ENCODE measurements at places on chromosomes 2 and 18.

- no peak for DNase-seq
These were observed 116.9 kb downstream of the EPHA4 start for GRCh38 chr2:221455214-221455613.

- peak; percentile 90 for DNase-seq
These were observed 13.0 kb upstream of the RALB start for GRCh38 chr2:120239488-120240287.

- no peak for DNase-seq
These were observed 103.7 kb downstream of the CTAGE1 start for GRCh38 chr18:22314001-22314400.

DNA sequence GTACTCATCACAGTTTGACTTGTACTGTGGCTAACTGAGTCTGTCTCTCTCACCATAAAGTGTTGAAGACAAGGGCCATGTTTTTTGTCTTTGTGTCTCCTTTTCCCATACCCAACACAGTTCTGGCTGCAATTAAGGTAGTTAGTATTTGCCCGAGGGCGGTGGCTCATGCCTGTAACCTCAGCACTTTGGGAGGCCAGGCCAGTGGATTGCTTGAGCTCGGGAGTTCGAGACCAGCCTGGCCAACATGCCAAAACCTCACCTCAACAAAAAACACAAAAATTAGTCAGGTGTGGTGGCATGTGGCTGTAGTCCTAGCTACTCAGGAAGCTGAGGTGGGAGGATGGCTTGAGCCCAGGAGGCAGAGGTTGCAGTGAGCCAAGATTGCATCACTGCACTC, 6.9 kb upstream of the KIF3C start:
- DNase-seq: no peak

- DNase-seq: no peak
These were observed 394.2 kb upstream of the ZEB2 start for GRCh38 chr2:144914113-144914512.

GRCh38 chr2:196849895-196850294, 40.7 kb upstream of the C2orf66 start:
- peak; percentile 19 for DNase-seq

- no peak for DNase-seq
These were observed 98.4 kb downstream of the UXS1 start for GRCh38 chr2:106095478-106096298.

GRCh38 chr2:85935746-85936208, 47.0 kb upstream of the ST3GAL5 start:
- no peak for DNase-seq
